ENCODE measurements at places on chromosomes 11 and 22.

GRCh38 chr11:122785031-122785541 lies 53.2 kb upstream of the CRTAM start:
- DNase-seq: no peak

DNA sequence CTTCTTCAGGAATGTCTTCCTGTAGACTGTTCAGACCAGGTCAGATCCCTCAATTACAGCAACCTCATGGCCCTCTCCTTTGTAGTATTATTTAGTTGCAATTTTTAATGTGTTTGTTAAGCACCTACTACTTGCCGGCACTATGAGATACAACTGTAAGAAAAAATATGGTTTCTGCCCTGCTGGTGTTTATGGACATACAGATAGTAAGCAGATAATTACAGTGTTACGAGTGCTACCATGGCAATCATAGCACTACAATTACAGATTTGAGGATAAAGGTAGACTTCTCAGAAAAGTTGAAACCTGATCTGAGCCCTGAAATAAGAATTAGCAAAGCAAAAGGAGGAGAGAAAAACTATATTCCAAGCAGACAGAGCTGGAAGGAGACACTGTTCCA lies 2.8 kb downstream of the LRRC51 start:
- no peak for DNase-seq

- no peak for DNase-seq
Observed at GRCh38 chr11:67254798-67255197, 11.5 kb upstream of the GRK2 start.

DNA sequence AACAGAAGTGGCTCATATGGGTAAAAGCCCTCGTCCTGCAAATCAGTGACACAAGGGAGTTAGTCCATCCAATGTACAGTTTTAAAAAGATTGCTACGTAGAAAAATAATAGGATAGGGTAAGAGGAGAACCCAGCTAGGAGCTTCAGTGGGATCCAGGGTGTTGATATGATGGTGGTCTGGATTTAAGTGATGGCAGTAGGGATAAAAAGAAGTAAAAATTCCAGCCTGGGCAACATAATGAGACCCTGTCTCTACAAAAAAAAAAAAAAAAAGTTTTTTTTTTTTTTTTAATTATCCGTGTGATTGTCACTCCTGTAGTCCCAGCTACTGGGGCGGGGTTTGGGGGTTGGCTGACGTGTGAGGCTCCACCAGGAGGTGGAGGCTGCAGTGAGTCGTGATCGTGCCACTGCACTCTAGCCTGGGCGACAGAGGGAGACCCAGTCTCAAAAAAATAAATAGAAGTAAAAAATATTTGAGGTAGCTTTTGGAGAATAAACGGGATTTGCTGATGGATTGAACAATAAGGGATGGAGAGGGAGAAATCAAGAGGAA lies 7.0 kb upstream of the L3MBTL2 start:
- DNase-seq: no peak

- DNase-seq: no peak
Observed at GRCh38 chr11:2216400-2217064, 44.9 kb upstream of the TH start.

DNA sequence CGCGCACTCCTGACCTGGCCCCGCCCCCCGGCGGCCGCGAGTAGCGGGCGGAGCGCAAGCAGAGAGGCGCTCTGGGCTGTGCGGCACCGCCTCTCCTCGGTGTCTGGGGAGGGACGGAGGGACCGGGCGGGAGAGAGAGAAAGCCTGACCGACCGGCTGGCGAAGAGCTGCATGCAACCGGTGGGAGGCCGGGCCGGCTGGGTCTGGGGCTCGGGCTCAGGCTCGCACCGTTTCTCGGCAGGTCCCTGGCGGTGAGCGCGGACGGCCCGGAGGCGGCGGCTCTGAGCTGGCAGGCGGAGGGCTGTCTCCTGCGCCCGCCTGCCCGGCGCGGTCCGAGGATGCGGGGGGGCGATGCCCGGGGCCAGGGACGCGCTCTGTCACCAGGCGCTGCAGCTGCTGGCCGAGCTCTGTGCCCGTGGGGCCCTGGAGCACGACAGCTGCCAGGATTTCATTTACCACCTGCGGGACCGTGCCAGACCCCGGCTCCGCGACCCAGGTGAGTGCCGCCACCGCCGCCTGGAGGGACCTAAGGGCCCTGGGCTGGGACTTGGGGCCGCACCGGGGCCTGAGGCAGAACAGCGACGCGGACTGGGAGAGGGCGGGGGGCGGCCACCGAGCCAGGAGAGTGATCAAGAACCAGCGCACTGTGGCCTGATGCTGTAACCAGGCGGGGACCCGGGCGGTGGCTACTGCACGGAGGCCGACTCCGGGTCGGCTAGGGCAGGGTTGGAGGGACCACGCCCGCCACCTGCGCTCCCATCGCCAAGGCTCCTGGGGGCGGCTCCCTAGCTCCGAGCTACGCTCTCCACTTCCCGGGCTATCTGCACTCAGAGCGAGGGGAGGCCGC lies at the start of gene SYT9:
TSS of gene SYT9 (plus strand) at position 69 of the 847 bp plus-strand sequence. CDS start at position 352, 283 bp downstream.
- DNase-seq: no peak

DNA sequence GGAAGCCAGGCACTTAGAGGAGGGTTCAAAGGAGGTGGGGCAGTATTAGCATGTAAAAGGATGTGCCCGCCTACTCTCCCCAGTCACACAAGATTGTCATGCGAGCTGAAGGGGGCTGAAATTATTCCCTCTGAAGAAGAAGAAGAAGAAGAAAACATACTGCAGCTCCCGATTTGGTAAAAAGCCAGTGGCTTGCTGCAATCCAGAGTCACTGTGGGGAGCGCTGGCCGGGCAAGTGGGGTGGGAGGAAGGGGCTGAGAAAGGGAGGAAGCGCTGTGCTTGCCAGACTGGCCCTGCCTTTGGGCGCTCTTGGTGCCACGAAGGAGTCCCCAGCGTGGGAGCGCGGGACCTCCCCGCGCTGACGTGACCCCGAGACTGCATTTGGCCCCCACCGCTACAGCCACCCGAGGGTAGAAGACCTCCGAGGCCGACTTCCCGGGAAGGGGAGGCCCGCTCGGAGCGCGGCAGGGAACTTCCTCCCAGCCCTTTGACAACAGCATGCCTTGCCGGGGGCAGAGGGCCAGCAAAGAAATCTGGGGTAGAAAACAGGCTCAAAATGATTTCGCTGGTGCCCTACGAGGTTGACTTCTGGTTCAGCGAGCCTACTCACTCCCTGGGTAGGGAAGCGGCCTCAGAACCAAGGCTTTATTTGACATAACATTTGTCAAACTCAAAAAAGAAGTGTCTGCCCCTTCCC lies 906.3 kb downstream of the DLG2 start:
- DNase-seq: no peak

- DNase-seq: no peak
Observed at GRCh38 chr11:1838426-1839144, at the start of gene TNNI2. Gene TNNI2, plus strand, starts transcription at chr11:1838981. Its CDS starts 716 bp downstream, at chr11:1839697.

GRCh38 chr11:60970369-60970774 lies 1.1 kb upstream of the CD6 start:
- peak; percentile 66 for DNase-seq
